Fibroblast of the aortic adventitia (primary cell): ENCODE measurements at places on chromosomes 16 and 17. TPM values are rescaled to one million over a fixed set of nuclear protein-coding genes. Genes with fewer than 3 reads are reported as not detected.

SLFN14 gene
- total RNA-seq: not detected in 2 replicates

ZDHHC1 gene
- 7.1 and 7.6 TPM in 2 replicates for total RNA-seq

CMTM2 gene
- not detected in 2 replicates for total RNA-seq

MT1A gene
- 0.72 TPM in 1 of 2 replicates, not detected in the other for total RNA-seq

LASP1 gene
- total RNA-seq: 65.6 and 174 TPM in 2 replicates

C1QTNF8 gene
- not detected in 2 replicates for total RNA-seq

KRT24 gene
- total RNA-seq: not detected in 2 replicates

CDRT15L2 gene
- not detected in 2 replicates for total RNA-seq

CA5A gene
- total RNA-seq: not detected in 2 replicates

TBC1D3I gene
- 0.09 TPM in 1 of 2 replicates, not detected in the other for total RNA-seq

STAC2 gene
- 0.18 TPM in 1 of 2 replicates, not detected in the other for total RNA-seq

MRC2 gene
- total RNA-seq: 170 and 245 TPM in 2 replicates

AHSP gene
- total RNA-seq: not detected in 2 replicates

PYCARD gene
- 29.3 and 126 TPM in 2 replicates for total RNA-seq

CHD9NB gene
- 1.6 and 2.3 TPM in 2 replicates for total RNA-seq

ARRB2 gene
- 8.9 and 13.3 TPM in 2 replicates for total RNA-seq

PTGES3L gene
- total RNA-seq: 0.18 and 0.65 TPM in 2 replicates

C16orf89 gene
- 1.6 and 4.6 TPM in 2 replicates for total RNA-seq

KRT15 gene
- total RNA-seq: 0.63 TPM in 1 of 2 replicates, not detected in the other

NARF gene
- total RNA-seq: 27.9 and 35.0 TPM in 2 replicates

IL17C gene
- not detected in 2 replicates for total RNA-seq

SLC5A11 gene
- not detected in 2 replicates for total RNA-seq

HOXB2 gene
- total RNA-seq: 1.5 and 9.0 TPM in 2 replicates
